AG04449 (cell line): ENCODE measurements at places on chromosomes 3 and 15.

DNA sequence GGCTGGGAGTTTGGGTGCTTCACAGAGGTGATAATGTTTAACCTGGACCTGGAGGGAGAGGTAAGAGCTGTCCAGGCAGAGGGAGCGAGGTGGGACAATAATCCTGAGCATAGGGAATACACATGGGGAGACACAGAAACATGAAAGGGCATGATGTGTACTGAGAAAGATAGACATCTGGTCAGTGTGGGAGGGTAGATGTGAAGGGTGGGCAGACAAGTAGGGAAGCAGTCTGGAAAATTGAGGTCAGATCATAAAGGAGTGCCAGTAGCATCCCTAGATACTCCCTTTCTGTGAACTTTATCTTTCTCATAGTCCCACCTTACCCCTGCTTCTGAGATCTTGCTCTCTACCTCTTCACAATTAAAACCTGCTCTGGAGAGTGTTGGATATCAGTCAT lies 12.0 kb upstream of the GLCE start:
- DNase-seq, result no peak

DNA sequence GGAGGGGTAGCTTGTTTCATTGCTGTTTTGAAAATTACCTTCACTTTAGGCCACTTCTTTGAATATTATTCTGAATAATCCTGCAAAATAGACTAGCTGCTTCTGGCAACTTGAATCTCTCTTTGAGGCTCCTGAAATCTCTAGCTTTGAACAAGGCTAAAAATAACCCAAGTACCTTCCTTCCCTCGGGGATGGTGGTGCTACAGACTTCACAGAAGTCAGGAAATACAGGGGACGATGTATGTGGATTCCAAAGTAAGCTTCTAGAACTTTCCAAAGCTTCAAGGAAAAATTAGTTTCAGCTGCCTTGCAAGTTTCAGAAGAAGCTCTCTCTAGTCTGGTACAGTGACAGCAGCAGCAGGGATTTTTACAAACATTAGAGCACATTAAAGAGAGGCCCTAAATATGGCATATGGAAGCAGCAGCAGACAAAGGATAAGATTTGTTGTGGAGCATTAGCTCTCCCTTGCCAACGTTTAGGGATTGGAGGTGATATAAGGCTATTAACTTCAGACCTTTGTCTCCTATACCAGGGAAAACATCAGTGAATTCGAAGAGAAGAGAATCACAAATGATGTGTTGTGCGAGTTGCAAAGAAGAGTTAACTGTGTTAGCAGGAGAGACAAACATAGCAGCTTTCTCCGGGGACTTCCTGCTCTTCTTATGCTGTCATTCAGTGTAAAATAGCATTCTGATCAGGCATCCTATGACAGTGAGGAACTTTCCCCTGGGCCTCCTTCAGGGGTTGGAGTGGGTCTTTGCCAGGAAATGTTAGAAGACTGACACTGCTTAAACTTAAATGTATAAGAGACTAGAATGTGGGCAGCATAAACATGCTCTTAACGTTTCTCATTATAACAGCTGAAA lies 783.0 kb upstream of the ARPP21 start:
- DNase-seq, result no peak

GRCh38 chr3:149792452-149793270 lies at the start of gene ANKUB1:
Gene ANKUB1 (minus strand): TSS chr3:149792554. CDS start chr3:149792366, 188 bp downstream.
- no peak for DNase-seq

- peak; percentile 71 for DNase-seq
Measured at GRCh38 chr3:178036451-178037144, 499.6 kb upstream of the KCNMB2 start.

- no peak for DNase-seq
Measured at GRCh38 chr3:195876297-195877064, 31.9 kb downstream of the TNK2 start.

DNA sequence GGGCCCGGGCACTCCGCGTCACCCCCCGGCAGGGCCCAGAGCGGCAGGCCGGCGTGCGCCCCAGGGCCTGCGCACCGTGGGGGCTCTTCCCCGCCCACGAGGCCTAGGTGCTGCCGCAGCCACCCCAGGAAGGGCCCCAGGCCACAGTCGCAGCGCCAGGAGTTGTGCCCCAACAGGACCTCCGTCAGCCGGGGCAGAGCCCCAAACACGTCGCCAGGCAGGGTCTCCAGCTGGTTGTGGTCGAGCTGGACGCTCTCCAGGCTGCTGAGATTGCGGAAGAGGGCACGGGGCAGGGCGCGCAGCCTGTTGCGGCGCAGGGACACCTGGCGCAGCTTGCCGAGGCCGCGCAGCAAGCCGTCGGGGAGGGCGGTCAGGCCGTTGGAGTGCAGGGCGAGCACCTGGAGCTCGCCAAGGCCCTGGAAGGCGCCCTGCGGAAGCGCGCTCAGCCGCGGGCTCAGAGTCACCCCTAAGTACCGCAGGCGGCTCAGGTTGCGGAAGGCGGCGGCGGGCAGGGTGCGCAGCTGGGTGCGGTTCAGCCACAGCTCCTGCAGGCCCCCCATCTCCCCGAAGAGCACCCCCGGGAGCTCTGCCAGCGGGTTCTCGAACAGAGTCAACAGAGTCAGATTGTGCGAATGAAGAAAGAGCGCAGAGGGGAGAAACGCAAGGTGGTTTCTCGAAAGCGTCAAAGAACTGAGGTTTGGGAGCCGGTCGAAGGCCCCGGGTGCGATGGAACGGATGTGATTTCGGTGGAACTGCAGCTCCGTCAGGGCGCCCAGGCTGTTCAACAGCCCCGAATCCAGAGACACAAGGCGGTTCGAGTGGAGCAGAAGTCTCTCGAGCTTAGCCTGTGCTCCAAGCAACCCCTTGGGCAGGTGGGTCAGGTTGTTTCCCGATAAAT lies 2.0 kb downstream of the GP5 start:
- DNase-seq, result no peak

- DNase-seq, result no peak
Measured at GRCh38 chr15:57138349-57138788, 219.9 kb downstream of the TCF12 start.

- peak; percentile 76 for DNase-seq
Measured at GRCh38 chr15:85318048-85318731, 62.2 kb upstream of the AKAP13 start.

DNA sequence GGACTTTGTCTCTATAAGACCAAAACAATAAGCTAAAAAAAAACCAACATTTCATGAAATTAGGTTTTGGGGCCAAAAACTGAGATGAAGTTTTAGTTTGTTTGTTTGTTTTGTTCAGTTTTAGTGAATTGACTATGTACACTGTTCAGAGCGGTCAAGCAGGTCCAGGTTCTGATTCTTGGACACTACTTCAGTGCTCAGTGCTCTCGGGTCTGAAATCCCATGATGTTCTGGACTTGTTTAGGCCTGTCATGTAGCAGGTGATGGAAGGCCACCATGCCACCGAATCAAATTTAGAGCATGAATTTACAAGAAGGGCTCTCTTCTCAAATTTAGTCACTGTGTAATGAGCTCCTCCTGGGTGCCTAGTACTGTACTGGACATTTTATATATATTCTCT lies 45.5 kb downstream of the COL8A1 start:
- DNase-seq, result no peak

- DNase-seq, result no peak
Measured at GRCh38 chr15:41562784-41563198, 3.8 kb downstream of the TYRO3 start.

DNA sequence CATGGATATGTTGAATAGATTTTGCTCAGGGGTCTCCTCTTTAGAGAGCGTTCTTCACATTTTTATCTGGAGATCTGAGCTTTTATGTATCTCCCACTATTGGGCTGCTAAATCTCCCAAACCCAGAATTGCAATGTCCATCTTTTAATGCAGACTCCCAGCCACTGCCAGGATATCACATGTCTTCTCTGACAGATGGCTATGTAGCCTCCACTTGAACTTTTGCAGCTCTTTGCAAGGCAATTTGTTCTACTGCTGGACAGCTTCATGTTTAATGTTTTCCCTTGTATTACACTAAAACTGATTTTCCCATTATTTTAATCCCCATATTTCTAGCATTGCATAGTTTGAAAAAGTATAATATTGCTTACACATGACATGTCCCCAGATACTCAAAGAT lies 177.2 kb downstream of the LPP start:
- no peak for DNase-seq

- DNase-seq, result no peak
Measured at GRCh38 chr3:72116226-72116625, 331.3 kb upstream of the PROK2 start.

DNA sequence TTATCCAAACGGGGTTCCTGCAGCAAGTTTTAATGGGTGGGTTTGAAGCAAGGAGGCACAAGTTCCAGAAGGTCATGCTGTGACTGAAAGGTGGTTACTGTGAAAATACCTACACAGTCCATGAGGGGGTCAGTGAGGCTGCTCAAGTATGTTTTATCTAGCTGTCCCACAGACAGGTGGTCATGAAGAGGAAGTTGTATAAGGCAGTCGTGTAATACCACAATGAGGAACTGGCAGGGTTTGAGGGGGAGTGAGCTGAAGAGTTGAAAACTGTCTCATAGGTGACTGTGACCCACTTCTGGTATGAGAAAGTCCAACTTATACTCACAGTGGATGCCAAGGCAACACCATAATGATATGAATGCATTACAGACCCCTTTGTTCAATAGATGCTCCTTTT lies 856.8 kb downstream of the OTOL1 start:
- no peak for DNase-seq

DNA sequence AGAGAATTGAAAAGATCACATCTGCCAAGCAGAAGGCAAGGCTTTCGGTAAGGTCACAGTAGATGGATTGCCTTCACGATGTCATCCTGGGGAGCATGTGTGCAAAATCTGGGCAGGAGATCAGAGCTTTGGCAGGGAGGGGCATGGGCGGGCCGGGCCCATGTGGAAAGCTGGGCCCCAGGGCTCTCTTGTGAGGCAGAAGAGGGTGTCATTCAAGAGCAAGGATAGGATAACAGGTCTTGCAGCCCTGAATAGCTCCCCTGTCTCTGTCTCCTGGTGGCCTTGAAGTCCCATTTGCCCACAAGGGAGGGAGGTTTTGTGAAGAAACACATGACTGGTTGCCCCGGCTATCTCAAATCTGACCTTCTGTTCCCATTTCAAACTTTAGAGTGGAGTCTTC lies 172.0 kb downstream of the OPA1 start:
- no peak for DNase-seq

- DNase-seq, result no peak
Measured at GRCh38 chr3:60552581-60552980, 698.7 kb downstream of the FHIT start.

- DNase-seq, result no peak
Measured at GRCh38 chr15:85414495-85414894, 34.1 kb downstream of the AKAP13 start.

- DNase-seq, result no peak
Measured at GRCh38 chr15:99907698-99908097, 174.5 kb upstream of the LYSMD4 start.

GRCh38 chr15:39598958-39599845 lies 18.3 kb downstream of the THBS1 start:
- DNase-seq, result peak; percentile 42

DNA sequence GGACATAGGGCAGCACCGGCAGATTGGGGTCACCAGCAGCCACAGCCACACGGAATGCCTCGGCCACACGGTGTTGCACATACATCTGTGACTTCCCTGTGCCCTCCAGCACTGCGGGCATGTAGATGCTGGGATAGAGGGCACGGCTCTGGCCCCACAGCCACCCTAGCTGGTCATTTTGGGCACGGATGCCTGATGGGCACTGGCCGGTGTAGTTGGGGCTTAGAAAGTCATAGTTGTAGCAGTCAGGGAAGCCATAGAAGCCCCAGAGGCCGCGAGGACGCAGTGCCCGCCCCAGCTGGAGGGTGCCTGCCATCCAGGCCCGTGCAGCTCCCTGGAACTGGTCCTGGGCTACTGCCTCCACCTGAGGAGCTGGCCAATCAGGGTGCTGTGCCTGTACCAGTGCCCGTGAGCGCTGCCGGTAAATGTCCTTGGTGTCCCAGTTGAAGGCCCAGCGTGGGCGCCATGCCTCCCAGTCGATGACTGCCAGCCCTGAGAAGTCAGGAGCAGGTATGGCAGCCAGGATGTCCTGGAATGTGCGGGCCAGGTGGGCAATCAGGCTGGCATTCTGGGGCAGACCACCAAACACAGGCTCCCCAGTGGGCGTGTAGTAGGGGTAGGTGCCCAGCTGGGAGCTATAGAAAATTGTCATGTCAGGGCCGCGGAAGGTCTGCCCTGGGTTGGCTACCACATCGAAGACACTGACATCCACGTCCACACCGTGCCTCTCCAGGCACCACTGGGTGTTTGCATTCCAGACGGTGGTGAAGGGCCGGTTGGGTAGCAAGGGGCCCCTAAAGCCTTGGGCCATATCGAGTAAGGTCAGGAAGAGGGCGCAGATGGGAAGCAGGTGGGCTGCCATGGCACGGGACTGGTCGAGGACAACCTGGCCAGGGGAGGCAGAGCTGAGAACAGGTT lies 1.0 kb downstream of the HYAL1 start:
- no peak for DNase-seq

GRCh38 chr15:38193496-38193895 lies 59.1 kb upstream of the SPRED1 start:
- no peak for DNase-seq

DNA sequence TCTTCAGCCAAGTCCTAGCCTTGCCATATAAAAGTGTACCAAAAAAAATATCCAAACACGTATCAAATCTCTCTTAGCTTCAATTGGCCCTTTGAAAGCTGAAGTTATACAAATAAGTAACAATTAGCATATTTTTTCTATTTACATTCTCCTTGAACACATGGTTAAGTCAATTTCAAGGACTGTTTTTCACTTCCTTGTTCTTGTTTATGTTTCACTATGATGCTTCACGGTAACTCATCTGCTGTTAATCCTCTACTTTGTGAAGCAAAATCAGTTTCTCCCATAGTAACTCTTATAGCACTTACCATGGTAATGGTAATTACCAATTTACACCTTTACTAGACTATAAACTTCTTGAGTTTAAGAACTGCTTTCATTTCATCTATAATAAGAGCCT lies 10.6 kb upstream of the SPRED1 start:
- DNase-seq, result no peak

DNA sequence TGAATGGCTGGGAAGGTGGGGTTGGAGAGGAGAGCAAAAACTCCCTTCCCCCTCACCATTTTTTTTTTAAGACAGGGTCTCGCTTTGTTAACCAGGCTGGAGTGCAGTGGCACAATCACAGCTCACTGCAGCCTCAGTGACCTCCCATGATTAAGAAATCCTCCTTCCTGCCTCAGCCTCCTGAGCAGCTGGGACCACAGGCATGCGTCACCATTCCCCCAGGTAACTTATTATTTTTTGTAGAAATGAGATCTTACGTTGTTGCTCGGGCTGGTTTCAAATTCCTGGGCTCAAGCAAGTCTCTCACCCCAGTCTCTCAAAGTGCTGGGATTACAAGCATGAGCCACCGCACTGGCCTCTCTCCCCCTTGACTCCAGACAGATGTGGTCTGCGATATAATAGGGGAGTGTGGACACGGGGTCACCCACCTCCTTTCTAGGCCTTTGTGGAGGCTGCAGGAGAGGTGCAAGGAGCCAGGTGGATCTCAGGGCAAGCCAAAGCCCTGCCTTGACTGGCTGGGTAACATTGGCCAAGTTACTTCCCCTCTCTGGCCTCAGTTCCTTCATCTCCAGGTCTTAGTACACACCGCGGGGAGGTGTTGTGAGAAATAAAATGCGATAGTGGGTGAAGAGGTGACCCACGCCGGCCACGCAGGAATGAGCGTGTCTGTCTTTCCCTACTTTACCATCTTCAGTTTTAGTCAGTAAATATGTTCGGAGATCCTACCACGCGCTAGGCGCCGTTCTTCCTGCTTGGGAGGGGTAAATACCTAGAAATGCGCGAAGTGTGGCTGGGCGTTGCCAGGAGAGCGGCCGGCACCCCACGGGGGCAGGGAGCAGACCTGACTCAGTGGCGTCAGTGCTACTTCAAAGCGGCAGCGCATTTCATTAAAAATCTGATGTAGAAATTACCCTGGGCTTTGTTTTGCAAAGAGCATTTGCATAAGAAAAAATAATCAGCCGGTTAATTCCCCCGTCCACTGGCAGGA lies 20.2 kb upstream of the CORO2B start:
- DNase-seq, result no peak

GRCh38 chr15:77417602-77418001 lies 2.3 kb downstream of the PEAK1 start:
- no peak for DNase-seq
